ENCODE measurements at places on chromosomes 12 and 14.

DNA sequence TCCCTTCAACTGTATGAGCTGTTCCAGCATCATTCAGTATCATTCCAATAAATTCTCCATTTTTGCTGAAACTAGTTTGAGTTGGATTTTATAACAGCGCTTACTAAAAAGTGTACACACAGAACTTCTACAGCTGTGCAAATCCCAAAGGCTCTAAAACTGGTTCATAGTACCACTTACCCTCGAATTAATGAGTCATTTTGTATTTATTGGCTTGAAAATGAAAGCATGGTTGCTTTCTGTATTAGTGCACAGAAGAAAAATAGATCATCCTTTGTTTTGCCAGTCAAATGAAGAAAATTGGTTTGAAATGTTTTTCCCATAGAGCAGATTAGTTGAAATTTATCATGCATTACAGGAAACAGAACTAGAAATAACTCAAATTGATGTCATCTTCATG lies 268.3 kb upstream of the CPNE8 start:
- no peak for DNase-seq

DNA sequence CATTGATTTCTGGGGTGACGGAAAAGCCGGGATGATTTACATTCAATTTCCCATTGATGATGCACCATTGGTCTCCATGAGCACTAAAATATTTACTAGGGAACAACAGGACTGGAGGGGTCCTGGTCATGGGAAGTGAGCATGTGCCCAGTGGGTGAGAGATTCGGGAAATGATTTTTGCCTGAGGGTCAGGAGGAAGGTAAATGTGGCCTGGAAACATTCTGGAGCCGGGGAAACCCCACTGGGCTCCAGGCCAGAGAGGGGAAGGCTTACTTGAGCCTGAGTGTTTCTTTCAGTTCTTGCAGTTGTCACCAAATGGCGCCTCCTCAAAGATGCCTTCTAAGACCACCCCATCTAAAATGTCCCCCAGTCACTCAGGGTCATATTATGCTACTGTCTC lies 532.3 kb upstream of the TBX3 start:
- no peak for DNase-seq

GRCh38 chr12:47032644-47033043 lies 46.8 kb upstream of the PCED1B start:
- peak; percentile 53 for DNase-seq

GRCh38 chr14:79809849-79810612 lies 401.3 kb downstream of the DIO2 start:
- DNase-seq, result no peak

- DNase-seq, result no peak
Measured at GRCh38 chr12:97748298-97748697, 285.7 kb downstream of the RMST start.

DNA sequence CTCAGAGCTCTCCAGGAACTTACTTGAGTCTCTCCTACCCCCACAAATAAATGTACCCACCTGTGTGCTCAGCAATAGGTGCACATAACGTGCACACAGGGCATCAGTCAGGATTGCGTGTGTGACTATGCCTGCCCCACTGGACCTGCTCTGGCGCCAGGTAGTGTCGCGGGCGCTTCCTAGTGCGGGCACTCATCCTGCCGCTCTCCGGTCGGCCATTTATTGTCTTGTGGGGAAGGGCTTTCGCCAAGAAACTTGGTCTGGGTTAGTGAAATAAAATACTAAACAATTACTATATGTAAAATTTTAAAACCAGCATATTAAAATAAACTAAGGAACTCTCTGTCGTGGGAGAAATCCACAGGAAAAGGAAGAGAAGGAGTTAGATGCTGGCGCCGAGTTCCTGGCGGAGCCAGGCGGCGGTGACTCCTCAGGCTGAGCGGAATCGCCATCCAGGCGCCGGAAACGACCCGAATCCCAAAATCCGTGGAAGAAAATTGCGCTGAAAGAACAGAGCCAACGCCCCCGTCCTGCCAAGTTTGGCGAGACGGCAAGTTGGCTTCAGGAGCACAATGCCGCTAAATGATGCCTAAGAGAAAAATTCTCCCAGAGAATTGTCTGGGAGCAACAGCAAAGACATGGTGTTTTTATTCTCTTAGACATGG lies 7.9 kb upstream of the HOXC13 start:
- no peak for DNase-seq

DNA sequence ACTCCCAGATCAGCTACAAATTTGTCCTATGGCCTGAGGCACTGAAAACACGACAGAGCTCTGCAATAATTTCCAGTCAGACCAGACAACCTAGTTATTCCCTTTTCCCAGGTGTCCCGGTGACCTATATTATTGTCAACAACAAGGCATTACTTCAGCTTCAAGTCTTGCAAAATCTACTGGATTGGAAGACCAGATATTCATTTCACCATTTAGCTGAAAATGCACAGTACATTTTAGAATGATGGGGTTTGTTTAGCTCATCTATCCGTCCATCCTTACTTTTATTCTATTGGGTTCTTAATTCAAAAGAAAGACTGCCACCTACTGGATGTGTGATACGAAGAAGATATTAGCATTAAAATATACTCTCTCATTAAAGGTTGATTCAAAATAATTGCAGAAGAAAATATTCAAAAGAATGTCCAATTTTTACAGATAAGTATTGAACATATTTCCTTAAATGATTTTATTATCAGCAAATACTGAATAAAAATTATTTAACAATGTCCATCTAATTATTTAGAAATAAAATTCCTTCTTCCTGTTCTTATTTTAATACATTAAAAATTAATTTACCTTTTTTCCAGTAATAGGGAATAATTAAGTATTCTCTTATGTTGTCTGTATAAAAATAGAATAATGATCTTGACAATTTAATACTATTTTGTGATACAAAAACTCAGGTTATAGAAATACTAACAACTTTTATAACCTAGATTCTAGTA lies 244.9 kb upstream of the LRIG3 start:
- DNase-seq, result no peak

DNA sequence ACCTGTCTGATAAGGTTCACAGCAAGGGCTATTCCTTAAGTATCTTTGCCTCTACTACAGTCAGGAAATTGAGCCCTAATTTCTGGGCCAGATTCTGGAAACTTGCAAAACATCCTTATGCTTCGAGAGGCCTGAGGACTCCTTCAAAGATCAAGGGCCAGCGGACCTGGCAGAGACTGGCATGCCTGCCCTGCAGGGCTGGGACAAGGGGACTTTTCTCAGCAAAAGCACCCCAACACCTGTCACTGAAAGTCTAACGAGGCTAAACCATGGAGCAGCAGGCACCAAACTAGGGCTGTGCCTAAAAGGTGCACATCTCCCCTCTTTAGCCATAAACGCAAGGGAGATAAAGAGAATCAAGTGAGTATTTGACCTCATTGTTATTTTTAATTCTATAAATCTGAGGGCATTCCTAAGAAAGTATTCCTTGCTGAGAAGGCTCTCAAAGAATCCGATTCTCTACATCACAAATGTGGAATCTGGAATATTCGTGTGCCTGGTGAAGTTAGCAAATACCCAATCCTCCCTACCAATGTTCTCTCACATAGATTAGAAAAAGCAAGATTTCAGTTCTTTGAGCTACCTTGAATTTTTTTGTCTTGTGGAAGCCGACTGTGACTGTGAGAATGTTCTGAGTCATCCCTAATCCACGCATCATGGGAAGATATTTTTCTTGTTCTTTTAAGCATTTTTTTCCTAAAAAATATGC lies 328.2 kb upstream of the NOVA1 start:
- no peak for DNase-seq

GRCh38 chr12:113528606-113529293 lies 57.1 kb upstream of the LHX5 start:
- no peak for DNase-seq

DNA sequence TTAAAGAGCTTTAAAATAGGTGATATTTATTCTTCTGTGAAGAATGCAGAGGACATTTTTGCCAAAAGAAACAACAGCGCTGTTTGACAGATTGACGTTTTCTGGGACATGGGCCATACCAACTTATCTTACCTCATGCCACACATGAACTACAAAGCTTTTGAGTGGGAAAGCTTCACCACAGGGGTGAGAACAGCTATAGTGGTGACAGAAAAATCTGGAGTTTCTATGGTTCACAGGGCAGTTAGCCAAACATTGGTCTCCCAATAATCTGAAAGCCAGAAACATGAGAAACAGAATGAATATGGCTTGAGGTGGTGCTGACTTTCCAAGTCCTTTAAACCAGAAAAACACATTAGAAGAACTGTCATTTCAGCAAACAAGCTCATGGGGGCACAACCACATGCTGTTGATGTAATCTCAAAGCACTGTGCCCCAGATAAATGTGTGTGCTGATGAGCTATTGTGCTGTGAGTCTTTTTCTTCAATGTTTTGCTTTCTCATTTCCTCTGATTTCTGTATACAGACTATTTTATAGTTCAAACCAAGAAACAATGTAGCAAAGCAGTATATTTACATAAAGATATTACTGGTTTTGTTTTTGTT lies 905.4 kb downstream of the SLC16A7 start:
- no peak for DNase-seq

DNA sequence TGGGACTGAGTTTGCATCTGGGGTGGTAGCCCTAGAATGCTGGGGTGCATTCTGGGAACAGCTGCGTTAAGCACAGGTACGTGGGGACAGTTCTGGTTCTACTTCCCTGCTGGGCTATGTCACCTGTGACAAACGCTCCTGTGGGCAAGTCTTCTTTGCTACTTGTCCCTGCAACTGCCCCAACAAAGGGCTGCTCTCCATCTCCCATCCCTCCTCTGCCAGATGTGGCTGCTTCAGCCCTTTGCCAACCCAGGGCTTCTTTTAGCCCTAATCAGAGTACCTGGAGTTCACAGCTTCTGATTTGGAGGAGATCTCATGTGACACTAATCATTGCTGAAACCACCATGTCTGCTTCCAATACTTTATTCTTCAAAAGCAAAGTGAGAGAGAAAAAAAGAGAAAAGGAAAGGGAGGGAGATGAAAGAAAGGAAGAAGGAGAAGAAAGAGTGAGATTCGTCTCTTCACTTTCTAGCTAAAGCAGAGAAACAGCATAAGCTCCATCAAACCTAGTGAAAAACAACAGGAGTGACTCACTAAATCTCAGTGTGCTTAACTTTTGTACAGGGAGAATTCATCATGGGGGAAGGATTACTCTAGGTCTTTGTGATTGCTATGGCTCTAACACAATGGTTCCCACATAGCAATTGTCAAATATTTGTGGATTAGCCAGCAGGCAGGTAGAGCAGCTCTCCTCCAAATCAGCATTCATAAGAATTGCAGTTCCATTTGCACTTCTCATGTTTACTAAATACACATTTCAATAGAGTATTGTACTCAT lies 174.8 kb downstream of the LRIG3 start:
- DNase-seq, result no peak

DNA sequence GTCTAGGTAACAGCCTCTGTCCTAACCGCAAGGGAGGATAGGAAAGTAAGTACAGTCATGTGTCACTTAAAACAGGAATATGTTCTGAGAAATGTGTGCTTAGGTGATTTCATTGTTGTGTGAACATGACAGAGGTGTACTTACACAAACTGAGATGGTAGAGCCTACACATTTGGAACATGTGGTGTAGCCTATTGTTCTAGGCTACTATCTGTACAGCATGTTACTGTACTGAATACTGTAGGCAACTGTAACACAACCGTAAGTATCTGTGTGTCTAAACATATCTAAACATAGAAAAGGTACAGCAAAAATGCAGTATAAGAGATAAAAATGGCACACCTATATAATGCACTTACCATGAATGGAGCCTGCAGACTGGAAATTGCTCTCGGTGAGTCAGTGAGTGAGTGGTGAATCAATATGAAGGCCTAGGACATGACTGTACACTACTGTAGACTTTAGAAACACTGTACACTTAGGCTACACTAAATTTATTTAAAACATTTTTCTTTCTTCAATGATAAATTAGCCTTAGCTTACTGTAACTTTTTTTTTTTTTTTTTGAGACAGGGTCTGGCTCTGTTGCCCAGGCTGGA lies 13.2 kb upstream of the MDM2 start:
- DNase-seq, result no peak

GRCh38 chr14:91323671-91324605 lies 79.4 kb upstream of the GPR68 start:
- peak; percentile 91 for DNase-seq

Measured in hematopoietic multipotent progenitor cell treated with erythropoietin and hydrocortisone succinate and interleukin-3 and kit ligand, for 17 days (in vitro differentiated cells).